Left kidney (tissue), 8 donors: ENCODE measurements at places on chromosomes 12 and 14. TPM values are rescaled to one million over a fixed set of nuclear protein-coding genes. Genes with fewer than 3 reads are reported as not detected.

DNA sequence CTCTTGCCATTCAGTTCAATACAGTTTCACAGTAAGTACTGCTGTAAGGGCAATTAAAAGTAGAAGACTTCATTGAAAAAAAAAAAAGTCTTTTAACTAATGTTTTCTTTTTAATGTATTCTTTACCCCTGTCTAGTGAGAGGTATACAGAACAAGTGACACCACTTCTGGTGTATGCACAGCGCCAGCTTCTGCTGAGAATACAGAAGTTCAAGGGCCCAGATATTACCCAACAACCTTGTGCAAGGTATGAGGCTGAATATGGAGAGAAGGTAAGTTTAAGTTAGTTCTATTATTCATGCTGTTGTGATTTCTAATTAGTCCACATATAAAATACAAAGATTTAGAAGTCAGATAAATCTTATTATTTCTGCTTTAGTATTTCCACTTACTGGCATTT, 168.7 kb downstream of the CFAP54 start:
- no peak for DNase-seq

- no peak for DNase-seq
Observed at GRCh38 chr12:47414511-47414910, 291.3 kb downstream of the RPAP3 start.

- no peak for DNase-seq
Observed at GRCh38 chr14:95023886-95024285, 133.4 kb downstream of the DICER1 start.

- no peak for DNase-seq
Observed at GRCh38 chr14:95222870-95223398, 65.6 kb upstream of the DICER1 start.

DNA sequence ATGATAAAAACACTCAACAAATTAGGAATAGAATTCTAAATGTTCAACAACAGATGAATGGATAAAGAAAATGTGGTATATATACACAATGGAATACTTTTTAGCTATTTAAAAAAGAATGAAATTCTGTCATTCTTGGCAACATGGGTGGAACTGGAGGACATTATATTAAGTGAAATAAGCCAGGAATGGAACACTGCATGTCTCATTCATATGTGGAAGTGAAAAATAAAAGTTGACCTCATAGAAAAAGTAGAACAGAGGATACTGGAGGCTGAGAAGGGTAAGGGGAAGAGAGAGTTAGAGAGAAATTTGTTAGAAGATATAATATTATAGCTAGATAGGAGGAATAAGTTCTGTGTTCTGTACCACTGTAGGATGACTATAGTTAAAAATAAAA, 35.8 kb upstream of the ZFP36L1 start:
- no peak for DNase-seq

DNA sequence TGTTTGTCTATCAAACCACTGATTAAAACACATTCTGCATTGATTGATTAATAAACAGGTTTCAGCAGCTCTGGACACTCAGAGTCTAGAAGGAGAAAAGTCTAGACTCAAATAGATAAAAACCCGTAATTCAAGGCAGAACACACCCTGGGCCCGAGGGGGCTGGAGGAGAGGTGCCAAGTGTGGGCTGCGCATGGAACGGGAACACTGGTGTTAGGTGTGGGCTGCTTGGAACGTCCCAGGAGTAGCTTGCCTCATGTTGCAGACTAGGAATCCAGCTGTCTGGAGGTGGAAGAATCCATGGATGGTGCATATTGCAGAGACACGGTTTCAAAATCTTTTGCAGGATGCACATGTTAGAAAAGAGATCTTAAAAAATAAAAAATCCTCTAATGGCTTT, 223.0 kb downstream of the APAF1 start:
- no peak for DNase-seq

- no peak for DNase-seq
Observed at GRCh38 chr14:104867371-104868059, 2.4 kb downstream of the CEP170B start.

DNA sequence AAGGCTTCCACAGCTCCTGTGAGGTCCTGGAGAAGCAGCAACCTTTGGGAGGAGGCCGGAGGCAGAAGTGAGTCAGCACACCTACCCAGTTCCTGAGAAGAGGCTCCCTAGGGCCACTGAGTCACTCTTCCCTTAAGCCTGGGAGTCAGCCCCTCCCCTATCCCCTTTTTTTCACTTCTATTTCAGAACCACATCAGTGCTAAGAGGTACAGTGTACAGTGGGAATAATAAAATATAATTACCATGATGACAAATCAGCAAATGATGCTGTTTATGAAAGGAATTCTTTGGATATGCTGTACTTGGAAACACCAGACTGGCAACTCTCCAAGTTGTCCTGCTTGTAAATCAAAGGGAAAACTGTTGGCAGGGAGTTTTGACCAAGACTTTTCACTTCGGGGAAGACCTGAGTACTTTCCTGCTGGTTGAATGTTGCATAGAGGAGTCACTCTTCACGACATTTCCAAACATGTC, 7.8 kb upstream of the TBPL2 start:
- DNase-seq: no peak

DNA sequence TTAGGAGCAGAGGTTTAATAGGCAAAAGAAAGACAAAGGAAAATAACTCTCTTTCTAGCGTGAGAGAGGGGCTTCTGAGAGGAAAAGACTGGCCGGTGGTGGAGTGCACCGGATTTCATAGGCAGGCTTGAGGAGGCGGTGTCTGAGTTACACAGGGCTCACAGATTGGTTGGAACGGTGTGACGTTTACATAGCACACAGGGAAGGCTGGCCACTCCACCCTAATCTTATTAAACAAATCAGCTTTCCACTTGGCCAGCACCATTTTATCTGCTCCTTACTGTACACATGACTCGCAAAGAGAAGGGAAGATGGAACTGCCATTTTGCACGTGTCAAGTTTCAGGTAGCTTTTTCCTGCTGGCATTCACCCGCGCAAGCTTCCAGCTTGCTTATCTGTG, 587.7 kb downstream of the RPL10L start:
- no peak for DNase-seq

- DNase-seq: no peak
Observed at GRCh38 chr12:47887529-47887928, 17.3 kb downstream of the VDR start.

- no peak for DNase-seq
Observed at GRCh38 chr12:91406920-91407341, 224.3 kb upstream of the DCN start.

Gene DUSP16
- polyA plus RNA-seq: 26.9 TPM

Gene KRT78
- polyA plus RNA-seq: not detected

Gene COA8
- 44.2 TPM for polyA plus RNA-seq

Gene SLC5A8
- polyA plus RNA-seq: 33.1 TPM

Gene BICDL1
- polyA plus RNA-seq: 37.8 TPM

Gene REC8
- polyA plus RNA-seq: 88.7 TPM

Gene P2RX2
- 1.7 TPM for polyA plus RNA-seq

Gene RNU6-8
- polyA plus RNA-seq: not detected

Gene SLC10A1
- polyA plus RNA-seq: 0.22 TPM

Gene FOXG1
- polyA plus RNA-seq: 0.03 TPM
